ENCODE measurements at places on chromosomes 16 and 17. TPM values are rescaled to one million over a fixed set of nuclear protein-coding genes. Genes with fewer than 3 reads are reported as not detected.

The PFAS gene
- 20.8 TPM for polyA plus RNA-seq

The BCAR1 gene
- polyA plus RNA-seq: 58.6 TPM

The HERPUD1 gene
- polyA plus RNA-seq: 66.3 TPM

The HS3ST4 gene
- polyA plus RNA-seq: not detected

- no peak for DNase-seq
Observed at GRCh38 chr17:1082579-1082978, 85.7 kb downstream of the TIMM22 start.

- no peak for DNase-seq
Observed at GRCh38 chr17:27453471-27453870, 2.8 kb upstream of the KSR1 start.

- no peak for DNase-seq
Observed at GRCh38 chr17:77433385-77434135, 292.8 kb downstream of the SEC14L1 start.

- DNase-seq: no peak
Observed at GRCh38 chr17:36864827-36865430, 72.3 kb upstream of the LHX1 start.

DNA sequence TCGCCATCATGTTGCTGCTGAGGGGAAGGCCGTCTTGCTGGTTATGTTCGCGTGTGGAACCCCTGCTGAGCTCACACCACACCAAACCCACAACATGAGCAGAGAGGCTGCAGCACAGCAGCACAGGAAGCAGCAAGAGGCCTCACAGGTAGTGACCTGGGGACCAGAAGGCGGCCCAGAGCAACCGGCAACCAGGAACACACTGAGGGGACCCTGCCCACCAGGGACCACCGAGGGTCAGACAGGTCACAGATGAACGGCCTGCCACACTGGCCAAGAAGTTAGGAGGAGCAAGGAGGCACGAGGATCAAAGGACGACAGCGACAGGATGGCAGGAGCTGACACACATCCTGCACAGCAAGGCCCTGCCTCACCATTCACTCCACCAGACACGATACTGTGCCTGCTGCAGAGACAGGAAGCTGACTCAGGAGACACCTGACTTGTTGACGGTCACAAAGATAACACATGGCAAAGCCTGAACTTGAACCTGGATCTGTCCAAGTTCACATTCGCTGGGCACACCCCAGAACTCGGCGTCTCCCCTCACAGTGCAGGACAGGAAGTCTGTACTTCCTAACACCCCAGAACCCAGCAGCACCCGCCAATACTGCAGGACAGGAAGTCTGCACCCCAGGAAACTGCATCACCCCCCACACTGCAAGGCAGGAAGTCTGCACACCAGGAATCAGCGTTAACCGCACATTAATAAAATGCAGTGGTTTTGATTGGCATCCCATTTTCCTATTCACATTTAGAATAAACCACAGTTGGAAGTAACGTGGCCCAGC is 98.5 kb downstream of the ZNF778 start:
- DNase-seq: no peak

The CSH2 gene
- 0.70 TPM for polyA plus RNA-seq

DNA sequence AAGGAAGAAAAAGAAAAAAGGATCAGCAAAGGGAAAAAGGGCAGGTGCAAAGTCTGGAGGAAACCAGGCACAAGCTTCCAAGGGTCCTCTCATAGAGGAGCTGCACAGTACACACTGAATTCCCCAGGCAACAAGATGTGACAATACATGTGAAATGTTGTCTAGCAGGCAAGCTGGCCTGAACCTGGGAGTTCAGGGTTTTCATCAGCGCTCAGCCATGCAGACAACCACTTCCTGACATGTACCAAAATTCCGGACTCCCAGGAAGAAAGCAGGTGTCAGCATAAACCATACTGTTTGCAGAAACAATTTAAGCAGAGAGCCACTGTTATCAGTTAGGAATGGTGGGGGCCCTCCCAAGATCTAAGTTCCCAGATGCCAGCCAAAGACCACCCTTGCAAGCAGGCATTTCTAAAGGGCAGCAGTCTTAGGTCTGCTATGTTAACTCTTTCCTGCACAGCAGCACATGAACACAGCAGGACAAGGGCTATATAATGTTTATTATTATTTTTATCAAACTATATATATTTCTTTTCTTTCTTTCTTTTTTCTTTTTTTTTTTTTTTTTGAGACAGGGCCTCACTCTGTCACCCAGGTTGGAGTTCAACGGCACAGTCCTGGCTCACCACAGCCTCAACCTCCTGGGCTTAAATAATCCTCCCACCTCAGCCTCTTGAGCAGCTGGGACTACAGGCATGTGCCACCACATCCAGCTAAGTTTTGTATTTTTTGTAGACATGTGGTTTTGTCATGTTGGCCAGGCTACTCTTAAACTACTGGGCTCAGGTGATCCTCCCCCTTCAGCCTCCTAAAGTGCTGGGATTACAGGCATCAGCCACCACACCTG is 10.1 kb downstream of the TK2 start:
- DNase-seq: no peak

GRCh38 chr16:77480681-77481315 is 46.0 kb upstream of the ADAMTS18 start:
- no peak for DNase-seq
